H1 (cell line): ENCODE measurements at places on chromosomes 6 and 20. TPM values are rescaled to one million over a fixed set of nuclear protein-coding genes. Genes with fewer than 3 reads are reported as not detected.

GRCh38 chr6:151279891-151280290 is 40.1 kb downstream of the AKAP12 start:
- no peak for DNase-seq
- no peaks in the 10 kb centered on the region for H3K27me3 ChIP-seq
- no peak overlapping the region for H3K4me3 ChIP-seq
- H3K4me1 ChIP-seq = peaks cover 3% of the 10 kb centered on the region; the same call in 1 of the 2 replicates
- no peak overlapping the region for H3K27ac ChIP-seq

DNA sequence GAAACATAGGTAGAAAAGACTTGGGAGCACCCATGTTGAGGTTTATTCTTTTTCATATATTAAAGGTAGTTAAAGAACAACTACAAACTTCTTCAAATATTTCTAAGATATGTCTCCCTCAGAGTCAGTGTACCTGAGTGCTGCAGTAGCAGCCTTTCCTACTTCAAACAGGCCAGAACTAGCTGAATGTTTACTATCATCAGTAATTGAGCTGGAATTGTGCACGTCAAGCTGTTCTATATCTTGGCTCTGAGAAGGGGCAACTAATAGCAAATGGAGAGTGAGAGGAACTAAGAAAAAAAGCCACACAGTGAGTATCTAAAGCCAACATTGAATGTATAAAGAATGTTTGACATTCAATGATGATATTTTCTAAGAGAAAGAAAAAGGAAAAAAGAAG is 21.7 kb downstream of the MTCL3 start:
- no peak for DNase-seq
- no peaks in the 10 kb centered on the region for H3K4me1 ChIP-seq
- H3K4me3 ChIP-seq = no peak overlapping the region
- no peak overlapping the region for H3K27ac ChIP-seq
- no peaks in the 10 kb centered on the region for H3K36me3 ChIP-seq

Gene SPATA25
- 2.5 and 3.0 TPM in 2 replicates for total RNA-seq

Gene WFDC5
- total RNA-seq = not detected in 2 replicates

Gene MAS1
- total RNA-seq = not detected in 2 replicates

Gene DUSP15
- 0.91 and 1.0 TPM in 2 replicates for total RNA-seq

Gene GFOD1
- 8.5 and 8.8 TPM in 2 replicates for total RNA-seq

Gene SRMS
- 0.29 and 0.76 TPM in 2 replicates for total RNA-seq

DNA sequence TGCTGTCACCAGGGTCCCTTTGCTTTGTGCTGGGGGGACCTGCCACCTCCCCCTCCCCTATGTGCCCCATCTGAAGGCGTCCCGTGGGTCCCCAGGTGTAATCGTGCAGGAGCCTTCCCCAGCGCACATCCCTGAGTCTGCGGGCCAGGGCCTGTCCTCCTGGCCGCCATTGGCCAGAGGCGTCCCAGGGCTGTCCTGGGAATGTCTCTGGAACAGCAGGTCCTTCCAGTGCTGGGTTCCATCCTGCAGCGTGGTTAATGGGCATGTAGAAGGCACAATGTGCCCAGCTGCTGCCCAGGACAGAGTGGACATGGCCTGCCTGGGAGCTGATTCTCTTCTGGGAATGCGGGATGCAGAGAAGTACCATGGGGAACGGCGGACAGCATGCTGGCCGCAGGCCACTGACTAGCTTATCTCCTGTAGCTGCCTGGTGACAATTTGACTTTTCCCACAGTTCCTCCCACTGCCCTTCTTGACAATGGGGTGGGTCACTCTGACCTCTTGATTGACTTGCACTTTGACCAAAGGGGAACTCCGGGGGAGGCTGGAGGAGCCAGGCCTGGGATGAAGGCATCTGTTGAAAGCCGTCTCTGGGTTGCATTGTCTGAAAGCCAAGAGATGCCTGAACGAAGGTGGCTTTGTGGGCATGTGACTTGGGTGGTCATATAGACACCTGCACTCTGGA is 64.0 kb downstream of the CTCFL start:
- no peak overlapping the region for H3K27ac ChIP-seq
- H3K36me3 ChIP-seq = no peaks in the 10 kb centered on the region
- no peak overlapping the region for H3K4me3 ChIP-seq
- no peaks in the 10 kb centered on the region for H3K4me1 ChIP-seq

DNA sequence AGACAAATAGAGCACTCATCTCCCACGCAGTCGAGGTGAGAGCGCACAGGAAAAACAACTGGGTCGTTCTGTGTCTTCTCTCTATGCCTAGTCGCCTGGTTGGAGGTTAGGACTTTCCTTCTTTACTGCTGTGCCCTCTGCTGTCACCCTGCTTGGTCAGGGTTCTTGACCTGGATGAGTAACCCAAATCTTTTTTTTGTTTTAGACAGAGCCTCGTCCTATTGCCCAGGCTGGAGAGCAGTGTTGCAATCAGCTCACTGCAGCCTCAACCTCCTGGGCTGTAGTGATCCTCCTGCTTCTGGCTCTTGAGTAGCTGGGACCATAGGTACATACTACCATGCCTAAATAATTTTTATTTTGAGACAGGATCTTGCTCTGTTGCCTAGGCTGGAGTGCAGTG is 24.5 kb downstream of the PRPF6 start:
- H3K4me3 ChIP-seq = no peak overlapping the region
- no peak for DNase-seq
- no peak overlapping the region for H3K27ac ChIP-seq
- H3K27me3 ChIP-seq = no peaks in the 10 kb centered on the region
- peaks cover 50% of the 10 kb centered on the region for H3K36me3 ChIP-seq

- no peak overlapping the region for H3K4me3 ChIP-seq
- DNase-seq = peak; percentile 54
- H3K4me1 ChIP-seq = peaks cover 10% of the 10 kb centered on the region
- H3K27me3 ChIP-seq = no peaks in the 10 kb centered on the region
- H3K36me3 ChIP-seq = no peaks in the 10 kb centered on the region
These were observed 18.2 kb downstream of the PPARD start for GRCh38 chr6:35360349-35361138.

DNA sequence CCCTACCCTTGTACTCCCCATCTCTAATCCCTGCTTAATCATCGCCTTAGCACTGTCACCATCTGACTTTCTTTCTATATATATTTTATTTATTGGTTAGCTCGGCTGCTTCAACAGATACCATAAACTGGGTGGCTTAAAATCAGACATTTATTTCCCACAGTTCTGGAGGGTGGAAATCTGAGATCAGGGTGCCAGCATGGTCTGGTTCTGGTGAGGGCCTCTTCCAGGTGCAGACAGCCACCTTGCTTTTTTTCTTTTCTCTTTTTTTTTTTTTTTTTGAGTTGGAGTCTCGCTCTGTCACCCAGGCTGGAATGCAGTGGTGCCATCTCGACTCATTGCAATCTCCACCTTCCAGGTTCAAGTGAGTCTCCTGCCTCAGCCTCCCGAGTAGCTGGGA is 127.5 kb upstream of the ESR1 start:
- no peaks in the 10 kb centered on the region for H3K4me1 ChIP-seq
- H3K36me3 ChIP-seq = no peaks in the 10 kb centered on the region
- no peak for DNase-seq
- no peaks in the 10 kb centered on the region for H3K27me3 ChIP-seq
- no peak overlapping the region for H3K27ac ChIP-seq

DNA sequence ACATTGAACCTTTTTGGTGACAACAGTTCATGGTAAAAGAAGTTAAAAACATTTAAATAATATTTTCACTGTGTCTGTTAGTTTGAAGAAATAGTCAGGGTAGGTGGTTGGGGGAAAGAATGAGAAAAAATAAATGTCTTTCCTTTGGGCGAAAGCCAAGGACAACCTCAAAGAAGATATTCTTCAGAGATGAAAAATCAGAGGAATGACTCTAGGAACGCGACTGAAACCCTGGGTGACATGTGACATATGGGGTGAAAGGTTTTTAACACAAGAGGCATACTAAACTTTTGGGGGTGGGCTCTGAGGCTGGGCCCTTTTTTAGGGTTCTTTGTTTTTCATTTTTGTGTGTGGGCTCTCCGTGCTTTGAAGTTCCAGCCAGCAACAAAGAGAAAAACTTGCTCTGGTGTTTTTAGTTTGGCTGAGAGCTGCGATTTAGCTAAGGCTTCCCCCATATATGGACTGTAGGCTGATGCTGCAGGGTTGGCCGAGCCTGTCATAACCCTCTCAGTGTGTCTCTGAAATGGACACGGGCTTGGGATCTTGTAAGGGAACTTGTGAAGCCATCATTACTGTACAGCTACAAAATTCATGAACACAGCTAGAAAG is 610.1 kb upstream of the ARID1B start:
- H3K4me3 ChIP-seq = no peak overlapping the region
- DNase-seq = no peak
- no peak overlapping the region for H3K27ac ChIP-seq
- no peaks in the 10 kb centered on the region for H3K4me1 ChIP-seq

Gene SNAP25
- total RNA-seq = 0.52 and 0.69 TPM in 2 replicates

Gene PLCB1
- total RNA-seq = 8.6 and 9.1 TPM in 2 replicates

GRCh38 chr20:916125-916799 is at the start of gene ANGPT4:
TSS of gene ANGPT4 (minus strand) at chr20:916334. CDS start at chr20:916214, 120 bp downstream.
- H3K27me3 ChIP-seq = no peaks in the 10 kb centered on the region
- DNase-seq = no peak
- H3K4me3 ChIP-seq = no peak within 1 kb of the TSS

- peaks cover 5% of the 10 kb centered on the region; the same call in 1 of the 2 replicates for H3K4me1 ChIP-seq
- H3K27ac ChIP-seq = no peak overlapping the region
- no peaks in the 10 kb centered on the region for H3K27me3 ChIP-seq
- H3K36me3 ChIP-seq = no peaks in the 10 kb centered on the region
- DNase-seq = no peak
These were observed 702.1 kb downstream of the RFPL4B start for GRCh38 chr6:113049190-113049589.

DNA sequence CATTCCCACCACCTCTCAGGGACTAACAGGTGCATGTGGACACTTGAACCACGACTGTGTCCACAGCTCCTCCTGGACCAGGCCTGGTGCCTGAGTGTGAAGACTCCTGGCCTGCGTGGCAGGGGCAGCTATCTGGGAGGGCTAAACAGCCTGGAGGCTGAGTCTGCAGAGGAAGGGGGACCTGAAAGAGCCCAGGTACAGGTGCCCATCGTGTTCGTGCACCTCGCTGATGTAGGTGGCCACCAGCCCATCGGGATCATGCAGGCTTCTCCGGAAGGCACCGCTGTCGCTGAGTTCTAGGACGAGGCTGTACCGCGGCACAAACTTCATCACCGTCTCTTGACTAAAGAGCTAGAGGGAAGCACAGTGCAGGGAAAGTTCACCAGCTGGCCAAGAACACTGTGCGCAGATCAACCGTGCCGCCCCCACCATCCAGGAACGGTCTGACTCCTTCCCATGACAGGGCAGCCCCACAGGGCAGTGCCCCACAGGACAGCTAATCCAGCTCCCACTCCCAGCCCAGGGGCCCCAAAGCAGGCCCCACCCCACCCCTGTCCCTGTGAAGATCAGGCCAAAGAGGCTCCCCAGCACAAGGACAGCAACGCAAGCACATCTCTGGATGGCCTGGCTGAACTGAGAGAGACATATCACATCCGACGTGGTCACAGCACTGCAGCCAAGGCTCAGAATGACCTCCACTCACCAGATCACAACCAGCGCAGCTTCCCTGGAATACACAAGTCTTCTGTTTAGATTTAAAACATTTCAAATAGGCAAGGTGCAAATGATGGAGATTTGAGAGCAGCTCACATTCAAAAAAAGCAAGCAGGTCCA is 14.8 kb downstream of the CST7 start:
- no peaks in the 10 kb centered on the region for H3K4me1 ChIP-seq
- no peak for DNase-seq
- H3K4me3 ChIP-seq = no peak overlapping the region
- H3K27me3 ChIP-seq = no peaks in the 10 kb centered on the region
- H3K27ac ChIP-seq = no peak overlapping the region

DNA sequence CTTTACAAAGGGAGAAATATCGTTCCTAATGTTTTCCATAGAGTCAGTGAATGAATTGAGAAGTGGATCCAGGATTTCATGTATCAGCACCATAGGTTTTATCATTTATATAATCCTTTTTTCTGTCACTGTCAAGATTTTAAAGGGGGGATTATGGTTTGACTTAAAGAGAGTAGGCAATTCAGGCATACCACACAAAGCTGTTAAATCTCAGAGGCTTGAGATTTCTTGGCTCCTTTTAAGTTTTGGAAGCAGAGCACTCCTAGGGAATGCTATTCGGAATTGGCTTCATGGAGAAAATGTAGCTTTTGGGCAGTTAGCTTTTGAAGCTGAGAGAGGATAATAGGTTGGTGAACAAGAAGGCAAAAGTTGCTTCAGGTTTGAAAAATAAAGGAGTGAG is 274.7 kb downstream of the SOX4 start:
- no peak for DNase-seq
- H3K27ac ChIP-seq = no peak overlapping the region
- no peaks in the 10 kb centered on the region for H3K27me3 ChIP-seq
- H3K36me3 ChIP-seq = no peaks in the 10 kb centered on the region
- no peaks in the 10 kb centered on the region; the same call in none of the 2 replicates for H3K4me1 ChIP-seq

Gene MYB
- 7.6 and 9.2 TPM in 2 replicates for total RNA-seq

Gene SLC13A3
- 9.4 and 9.8 TPM in 2 replicates for total RNA-seq

DNA sequence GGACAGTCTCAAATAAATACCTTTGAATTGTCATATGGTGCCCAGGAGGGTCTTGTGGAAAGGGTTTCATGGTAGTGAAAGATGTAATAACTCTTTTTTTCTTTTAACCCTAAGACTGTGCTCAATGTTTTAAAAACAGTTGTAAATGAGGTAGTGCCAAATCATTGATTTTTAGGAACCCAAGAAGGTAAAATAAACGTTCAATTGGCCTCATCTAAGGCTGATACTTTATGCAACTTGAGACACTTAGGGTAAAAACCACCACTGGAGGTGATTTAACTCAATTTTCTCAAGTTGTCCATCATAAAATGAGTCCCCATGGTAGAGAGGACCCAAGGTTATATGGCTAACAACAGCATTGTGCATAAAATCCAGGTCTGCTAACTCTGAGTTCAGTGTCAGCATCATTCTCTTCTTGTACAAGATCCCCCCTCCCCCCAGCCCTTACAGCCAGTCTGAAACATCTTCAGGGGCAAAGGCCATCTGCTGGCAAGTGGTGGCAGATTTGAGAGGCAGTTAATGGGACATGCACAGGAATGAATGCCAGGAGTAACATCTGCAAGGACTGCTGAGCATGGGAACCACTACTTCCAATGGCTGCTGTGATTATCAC is 244.4 kb downstream of the GMPR start:
- H3K27me3 ChIP-seq = no peaks in the 10 kb centered on the region
- H3K36me3 ChIP-seq = no peaks in the 10 kb centered on the region
- no peaks in the 10 kb centered on the region for H3K4me1 ChIP-seq
- no peak overlapping the region for H3K4me3 ChIP-seq
- no peak overlapping the region for H3K27ac ChIP-seq
- no peak for DNase-seq

DNA sequence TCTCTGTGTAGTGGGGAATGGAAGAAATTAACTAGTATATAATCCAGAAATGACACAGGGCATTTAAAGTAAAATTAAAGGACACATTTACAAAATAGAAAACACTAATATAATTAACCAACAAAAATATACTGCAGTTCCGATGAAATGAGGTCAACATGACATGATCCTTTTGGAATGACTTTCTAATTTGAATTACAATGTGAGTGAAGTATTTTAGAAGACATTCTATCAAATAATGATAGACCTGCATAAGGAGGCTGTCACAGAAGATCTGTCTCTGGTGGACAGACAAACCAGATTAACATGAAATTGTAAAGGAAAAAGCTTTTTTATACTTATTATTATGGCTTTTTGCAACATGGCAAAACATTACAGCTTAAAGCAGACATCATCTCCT is 100.6 kb upstream of the FAM184A start:
- no peak overlapping the region for H3K27ac ChIP-seq
- no peak for DNase-seq
- H3K4me3 ChIP-seq = no peak overlapping the region
- H3K27me3 ChIP-seq = no peaks in the 10 kb centered on the region
- H3K4me1 ChIP-seq = no peaks in the 10 kb centered on the region
